CD14-positive monocyte (primary cell): ENCODE measurements at places on chromosomes 3 and 15. TPM values are rescaled to one million over a fixed set of nuclear protein-coding genes. Genes with fewer than 3 reads are reported as not detected.

CPNE9 gene
- polyA plus RNA-seq = not detected

GRCh38 chr3:149016242-149016641, 24.9 kb downstream of the GYG1 start:
- H3K36me3 ChIP-seq = peaks cover 97% of the 10 kb centered on the region
- DNase-seq = no peak
- no peaks in the 10 kb centered on the region for H3K4me1 ChIP-seq
- no peak overlapping the region for H3K4me3 ChIP-seq
- H3K27ac ChIP-seq = no peak overlapping the region
- no peaks in the 10 kb centered on the region for H3K27me3 ChIP-seq

DNA sequence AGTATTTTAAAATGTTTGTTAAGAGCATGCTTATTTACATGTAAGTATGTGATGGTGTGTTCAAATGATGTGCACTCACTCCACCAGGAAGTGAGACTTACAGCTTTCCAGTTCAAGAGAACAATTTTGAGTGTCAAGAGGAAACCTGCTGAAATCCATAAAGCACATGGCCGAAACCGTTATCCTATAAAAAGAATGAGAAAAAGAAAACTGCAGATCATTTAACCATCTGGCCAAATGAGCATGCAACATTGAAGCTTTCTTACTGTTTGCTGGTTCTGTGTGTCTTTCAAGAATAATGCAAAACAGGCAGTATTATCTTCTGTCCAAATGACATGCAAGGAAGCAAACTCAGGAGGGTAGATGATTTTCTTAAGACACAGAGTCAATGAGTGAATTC, 26.3 kb downstream of the GABRR3 start:
- H3K4me1 ChIP-seq = peaks cover 18% of the 10 kb centered on the region
- H3K27ac ChIP-seq = no peak overlapping the region
- no peak for DNase-seq
- H3K27me3 ChIP-seq = no peaks in the 10 kb centered on the region
- H3K36me3 ChIP-seq = no peaks in the 10 kb centered on the region

- H3K36me3 ChIP-seq = no peaks in the 10 kb centered on the region
- no peak overlapping the region for H3K4me3 ChIP-seq
- no peak for DNase-seq
Measured at GRCh38 chr3:10379961-10380360, 59.0 kb upstream of the SEC13 start.

GRCh38 chr3:188421836-188422540, 268.0 kb downstream of the LPP start:
- DNase-seq = peak; percentile 89
- H3K27me3 ChIP-seq = no peaks in the 10 kb centered on the region
- H3K36me3 ChIP-seq = no peaks in the 10 kb centered on the region
- peak overlapping the region; percentile 14 for H3K27ac ChIP-seq
- H3K4me3 ChIP-seq = no peak overlapping the region

- H3K27me3 ChIP-seq = no peaks in the 10 kb centered on the region
- H3K27ac ChIP-seq = no peak overlapping the region
- peaks cover 28% of the 10 kb centered on the region for H3K36me3 ChIP-seq
- no peak overlapping the region for H3K4me3 ChIP-seq
- no peak for DNase-seq
Measured at GRCh38 chr15:72733941-72734738, 48.1 kb downstream of the BBS4 start.

- no peak for DNase-seq
- H3K27ac ChIP-seq = no peak overlapping the region
- no peaks in the 10 kb centered on the region for H3K36me3 ChIP-seq
- no peaks in the 10 kb centered on the region for H3K4me1 ChIP-seq
- no peak overlapping the region for H3K4me3 ChIP-seq
Measured at GRCh38 chr3:60696428-60697125, 554.7 kb downstream of the FHIT start.

OIP5 gene
- 0.28 TPM for polyA plus RNA-seq

- no peaks in the 10 kb centered on the region for H3K27me3 ChIP-seq
- H3K27ac ChIP-seq = no peak overlapping the region
- no peak for DNase-seq
- H3K4me3 ChIP-seq = no peak overlapping the region
Measured at GRCh38 chr3:131393868-131394267, 12.3 kb downstream of the NUDT16 start.

GRCh38 chr3:20458994-20459716, 273.1 kb upstream of the SGO1 start:
- H3K4me1 ChIP-seq = no peaks in the 10 kb centered on the region
- no peak overlapping the region for H3K27ac ChIP-seq
- DNase-seq = no peak
- H3K27me3 ChIP-seq = no peaks in the 10 kb centered on the region

DNA sequence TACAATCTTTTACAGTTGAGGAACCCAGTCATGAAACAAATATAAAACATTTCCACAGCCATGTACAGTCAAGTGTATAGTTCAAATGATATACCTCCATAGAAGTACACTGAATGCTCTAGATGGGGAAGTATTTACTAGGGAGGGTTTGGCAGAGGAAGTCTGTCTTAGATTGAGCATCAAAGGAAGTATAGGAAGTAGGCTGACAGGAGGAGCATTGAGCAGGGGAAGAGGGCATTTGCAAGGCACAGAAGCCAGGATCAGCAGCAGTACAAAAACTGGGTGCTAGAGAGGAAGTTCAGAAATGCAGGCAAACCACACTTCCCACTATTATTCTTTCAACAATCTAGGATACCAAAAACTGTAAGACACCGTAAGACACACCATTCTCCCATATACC, 122.6 kb downstream of the ANO10 start:
- no peaks in the 10 kb centered on the region for H3K36me3 ChIP-seq
- H3K27me3 ChIP-seq = no peaks in the 10 kb centered on the region
- peaks cover 16% of the 10 kb centered on the region for H3K4me1 ChIP-seq
- no peak overlapping the region for H3K27ac ChIP-seq

- no peak for DNase-seq
- no peak overlapping the region for H3K27ac ChIP-seq
- no peaks in the 10 kb centered on the region for H3K27me3 ChIP-seq
- no peaks in the 10 kb centered on the region for H3K4me1 ChIP-seq
Measured at GRCh38 chr3:68287101-68287500, 632.7 kb upstream of the SUCLG2 start.

- DNase-seq = no peak
- H3K27me3 ChIP-seq = no peaks in the 10 kb centered on the region
- no peak overlapping the region for H3K4me3 ChIP-seq
- H3K4me1 ChIP-seq = peaks cover 62% of the 10 kb centered on the region
- H3K27ac ChIP-seq = peak overlapping the region; percentile 91
Measured at GRCh38 chr3:46924921-46925584, 47.5 kb downstream of the PTH1R start.

GRCh38 chr15:100220058-100220768, 121.6 kb downstream of the ADAMTS17 start:
- no peak overlapping the region for H3K4me3 ChIP-seq
- no peaks in the 10 kb centered on the region for H3K4me1 ChIP-seq

MFGE8 gene
- not detected for polyA plus RNA-seq

- H3K27me3 ChIP-seq = no peaks in the 10 kb centered on the region
- no peak for DNase-seq
- no peaks in the 10 kb centered on the region for H3K36me3 ChIP-seq
- H3K4me3 ChIP-seq = no peak within 1 kb of the TSS
Measured at GRCh38 chr3:112498914-112499711, at the start of gene BTLA. BTLA (minus strand) TSS chr3:112499472; CDS start chr3:112499358, 114 bp downstream.

GRCh38 chr3:50805321-50805720, 130.6 kb downstream of the DOCK3 start:
- no peaks in the 10 kb centered on the region for H3K27me3 ChIP-seq
- H3K4me3 ChIP-seq = no peak overlapping the region
- DNase-seq = no peak
- no peaks in the 10 kb centered on the region for H3K4me1 ChIP-seq
- no peak overlapping the region for H3K27ac ChIP-seq
- no peaks in the 10 kb centered on the region for H3K36me3 ChIP-seq
